CD4-positive, alpha-beta T cell treated with Interleukin-15 for 4 hours (primary cell): ENCODE measurements at places on chromosomes 3 and 15.

GRCh38 chr3:47772047-47772446 is 9.6 kb downstream of the SMARCC1 start:
- DNase-seq = no peak

- peak; percentile 56 for DNase-seq
These were observed 2.9 kb downstream of the TNFSF10 start for GRCh38 chr3:172520301-172520831.

- DNase-seq = no peak
These were observed 78.8 kb downstream of the MCF2L2 start for GRCh38 chr3:183349421-183350157.

DNA sequence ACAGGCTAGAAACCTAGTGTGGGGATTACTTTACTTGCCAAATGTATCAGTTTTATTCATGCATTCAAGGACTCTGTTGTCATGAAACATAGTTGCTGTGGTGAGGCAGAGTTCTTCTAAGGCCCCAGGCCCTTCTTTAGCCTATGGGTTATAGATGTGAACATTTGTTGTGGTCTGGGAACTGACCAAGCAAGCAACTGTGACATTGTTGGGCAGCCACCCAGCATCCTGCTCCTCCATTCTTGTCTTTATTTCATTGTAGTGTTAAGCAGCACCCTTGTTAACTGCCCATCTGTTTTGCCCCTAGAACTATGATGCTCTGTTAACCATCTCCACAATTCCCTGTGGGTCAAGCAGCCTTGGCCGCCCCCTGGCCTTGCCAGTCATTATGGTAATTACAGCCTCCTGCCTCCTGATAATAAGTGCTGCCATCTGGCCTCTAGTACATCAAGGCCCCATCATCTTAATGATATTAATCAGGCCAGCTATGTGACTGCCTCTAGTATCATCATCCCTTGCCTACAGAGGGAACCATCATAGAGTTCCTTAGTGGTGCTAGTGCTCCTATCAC is 12.2 kb upstream of the IFT57 start:
- no peak for DNase-seq

DNA sequence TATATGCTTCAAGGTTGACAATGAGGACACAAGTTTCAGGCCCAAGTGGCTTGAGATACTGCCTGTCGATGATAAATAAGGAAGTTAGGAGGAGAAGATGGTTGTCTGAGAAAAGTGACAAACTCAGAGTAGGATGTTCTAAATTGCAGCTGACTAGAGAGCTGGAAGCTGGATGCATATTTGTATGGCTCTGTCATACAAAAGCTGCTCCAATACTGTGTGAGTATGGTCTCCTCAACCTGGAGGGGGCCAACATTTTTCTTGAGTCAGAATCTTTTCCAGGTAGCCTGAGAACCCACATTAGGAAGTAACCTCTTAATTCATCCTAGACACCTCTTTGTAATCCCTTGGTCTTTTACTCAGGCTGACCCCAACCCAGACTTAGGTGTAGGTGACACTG is 28.4 kb upstream of the TPRG1 start:
- DNase-seq = no peak
